Cardiac septum (tissue), 1 donor: ENCODE measurements at places on chromosomes 5 and 9.

DNA sequence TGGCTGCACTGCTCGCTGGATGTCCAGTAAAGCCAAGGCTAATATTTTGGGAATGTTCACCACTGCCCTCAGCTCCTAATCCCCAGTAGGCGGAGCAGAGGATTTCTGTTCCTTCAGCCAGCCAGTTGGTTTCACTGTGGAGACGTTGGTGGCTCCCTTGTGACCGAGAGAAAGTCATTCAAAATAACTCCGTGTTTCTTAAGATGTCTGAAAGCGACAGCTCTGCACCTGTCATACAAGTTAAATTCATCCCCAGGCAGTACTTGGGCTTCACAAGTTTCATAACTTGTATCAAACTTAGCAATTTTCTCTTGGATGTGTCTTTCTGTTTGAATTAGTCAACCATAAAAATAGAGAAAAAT is 382 bp upstream of the CDKN2B start:
- no peak for DNase-seq

GRCh38 chr5:121863753-121864285 is 12.1 kb downstream of the FTMT start:
- DNase-seq = no peak

DNA sequence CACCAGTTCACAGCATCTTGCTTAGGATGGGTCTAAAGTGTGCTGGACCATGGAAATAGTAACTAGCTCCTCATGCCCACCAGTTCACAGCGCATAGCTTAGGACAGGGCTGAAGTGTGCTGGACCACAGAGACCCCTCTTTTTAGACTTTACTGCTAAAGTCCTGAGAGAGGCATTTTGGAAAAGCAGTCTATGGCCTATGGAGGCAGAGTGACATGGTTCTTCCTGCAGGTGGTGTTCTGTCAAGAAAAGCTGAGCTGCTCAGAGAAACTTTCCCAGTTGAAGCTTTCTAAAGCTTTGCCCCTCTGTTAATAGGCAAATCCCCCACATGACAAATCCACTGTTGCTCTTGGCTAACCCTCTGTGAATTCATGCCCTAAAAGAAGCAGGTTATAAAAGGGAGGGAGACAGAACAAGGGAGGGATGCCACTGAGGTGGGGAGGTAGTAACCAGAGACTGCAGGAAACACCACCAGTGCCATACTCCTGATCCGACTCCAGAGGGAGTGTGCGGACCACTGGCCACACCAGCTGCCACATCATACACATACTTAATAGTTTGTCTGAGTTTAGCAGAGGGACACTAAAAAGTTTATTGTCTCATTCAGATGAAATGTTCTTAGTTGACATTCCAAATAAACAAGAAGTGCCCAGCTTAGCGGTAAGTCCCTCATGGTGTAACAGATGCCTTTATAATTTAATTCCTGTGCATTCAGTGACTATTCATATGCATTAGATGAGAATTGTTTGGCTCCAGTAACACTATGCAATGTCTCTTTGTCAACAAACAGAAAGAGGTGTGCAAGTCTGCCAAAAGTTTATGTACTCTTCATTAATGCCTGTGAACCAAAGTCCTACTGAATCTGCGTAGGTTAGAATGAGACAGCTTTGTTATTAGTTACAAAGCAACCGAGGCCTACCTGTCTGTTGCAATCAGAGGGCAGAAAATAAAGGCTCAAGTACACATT is 236.2 kb upstream of the NFIL3 start:
- DNase-seq = no peak

- DNase-seq = no peak
Measured at GRCh38 chr9:18778846-18779245, 254.2 kb downstream of the SAXO1 start.

- DNase-seq = no peak
Measured at GRCh38 chr9:95366731-95367325, 49.3 kb upstream of the FANCC start.

- no peak for DNase-seq
Measured at GRCh38 chr5:37552770-37553719, 173.9 kb downstream of the WDR70 start.

GRCh38 chr9:120619751-120620655 is 40.0 kb upstream of the CDK5RAP2 start:
- no peak for DNase-seq

DNA sequence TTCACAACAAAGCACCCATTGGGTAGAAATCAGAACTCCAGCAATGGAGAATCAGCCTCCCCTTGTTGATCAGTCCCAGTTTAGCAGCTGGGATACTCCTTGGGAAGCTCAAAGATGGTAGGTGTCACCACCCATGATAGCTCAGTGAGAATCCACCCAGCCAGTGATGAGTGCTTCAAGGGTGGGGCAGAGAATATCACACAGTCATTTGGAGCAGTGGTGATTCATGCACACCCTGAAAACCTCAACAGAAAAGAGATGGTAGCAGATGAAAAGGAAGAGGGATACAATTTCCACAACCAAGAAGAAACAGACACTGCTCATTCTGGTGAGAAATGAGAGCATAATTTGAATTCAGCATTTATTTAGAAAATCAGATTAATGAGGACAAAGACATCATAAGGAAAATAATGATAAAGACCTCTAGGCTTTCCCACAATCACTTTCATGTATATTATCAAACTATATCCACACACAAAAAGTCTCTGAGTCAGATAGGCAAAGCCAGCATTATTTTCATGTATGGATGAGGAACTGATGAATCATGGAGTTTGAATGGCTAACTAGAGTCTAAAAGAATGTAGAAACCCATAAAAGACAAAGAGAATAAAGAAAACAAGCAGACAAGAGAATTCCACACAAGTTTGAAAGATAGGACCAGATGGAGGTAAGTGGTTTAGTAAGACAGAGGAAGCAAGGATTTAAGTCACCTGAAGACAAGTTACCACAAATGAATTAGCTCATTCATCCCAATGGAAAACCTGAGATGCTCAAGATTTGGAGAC is 82.9 kb downstream of the FEM1C start:
- DNase-seq = no peak

GRCh38 chr5:72063219-72063819 is 44.0 kb upstream of the MAP1B start:
- DNase-seq = no peak
